Testis (tissue), 5 donors: ENCODE measurements at places on chromosomes 1 and 21. TPM values are rescaled to one million over a fixed set of nuclear protein-coding genes. Genes with fewer than 3 reads are reported as not detected.

CAPN9 gene
- polyA plus RNA-seq = 0.34 TPM

CD5L gene
- polyA plus RNA-seq = 0.22 TPM

PLCH2 gene
- polyA plus RNA-seq = 2.7 TPM

RIMS3 gene
- 8.3 TPM for polyA plus RNA-seq

RHEX gene
- polyA plus RNA-seq = 2.9 TPM

CFAP74 gene
- 24.9 TPM for polyA plus RNA-seq

ACTL8 gene
- polyA plus RNA-seq = 12.8 TPM

CHIT1 gene
- polyA plus RNA-seq = 9.9 TPM

SMIM1 gene
- polyA plus RNA-seq = 92.9 TPM

VHLL gene
- polyA plus RNA-seq = not detected
